K562 (cell line): ENCODE measurements at places on chromosomes 16 and 17.

GRCh38 chr16:55284718-55285099 lies 39.3 kb upstream of the IRX6 start:
- no peak for DNase-seq

GRCh38 chr17:62800585-62800984 lies 7.5 kb downstream of the MARCHF10 start:
- DNase-seq: no peak

GRCh38 chr17:48754500-48755261 lies 26.1 kb upstream of the HOXB13 start:
- no peak for DNase-seq

- DNase-seq: no peak
Measured at GRCh38 chr17:80938556-80938955, 53.1 kb upstream of the CHMP6 start.

- DNase-seq: no peak
Measured at GRCh38 chr17:82545071-82545462, 25.5 kb downstream of the FOXK2 start.

DNA sequence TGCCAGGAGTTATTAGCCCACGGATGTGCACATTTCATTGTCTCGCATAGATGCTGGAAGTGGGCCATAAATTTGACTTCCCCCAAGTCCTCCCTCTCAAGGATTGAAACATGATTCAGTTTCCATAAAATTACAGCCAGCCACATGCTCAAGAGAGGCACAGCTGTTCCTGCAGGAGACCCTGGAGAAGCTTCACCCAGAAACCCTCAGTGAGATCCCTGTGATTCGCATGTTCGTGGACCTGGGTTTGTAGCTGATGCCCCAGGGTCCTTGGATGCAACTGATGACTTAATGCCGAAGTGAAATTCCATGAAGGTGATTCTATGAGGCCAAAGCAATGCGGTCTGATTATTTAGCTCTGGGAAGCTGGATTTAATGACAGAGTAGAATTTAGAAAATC lies 24.7 kb upstream of the AQP8 start:
- no peak for DNase-seq

GRCh38 chr16:72256398-72257066 lies 84.6 kb upstream of the PMFBP1 start:
- no peak for DNase-seq

DNA sequence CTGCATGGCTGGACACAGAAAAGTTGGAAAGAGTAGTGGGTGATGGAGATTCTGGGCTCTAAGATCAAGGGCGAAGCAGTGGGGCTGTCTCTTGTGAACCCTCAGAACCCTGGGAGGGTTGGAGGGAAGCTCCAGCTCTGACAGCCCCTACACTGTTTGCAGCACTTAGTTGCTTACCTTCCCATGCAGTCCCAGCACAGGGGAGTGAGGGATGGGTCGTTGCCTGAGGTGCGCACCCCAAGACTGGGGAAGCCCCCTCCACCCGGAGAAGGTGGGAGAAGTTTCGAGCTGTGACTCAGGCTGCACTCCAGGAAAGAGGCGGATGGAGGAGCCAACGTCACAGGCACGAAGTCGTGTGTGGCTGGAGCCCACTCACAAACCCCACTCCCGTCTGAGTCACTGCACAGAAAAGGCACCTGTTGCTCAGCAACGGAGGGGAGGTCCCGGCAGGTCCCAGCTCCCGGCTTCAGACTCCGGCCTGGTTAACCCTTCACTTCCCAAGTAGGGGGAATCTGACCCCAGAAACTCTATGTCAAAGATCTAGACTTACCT lies 60.1 kb downstream of the AIPL1 start:
- peak; percentile 8 for DNase-seq

GRCh38 chr16:72985148-72985941 lies 62.6 kb downstream of the ZFHX3 start:
- DNase-seq: no peak

DNA sequence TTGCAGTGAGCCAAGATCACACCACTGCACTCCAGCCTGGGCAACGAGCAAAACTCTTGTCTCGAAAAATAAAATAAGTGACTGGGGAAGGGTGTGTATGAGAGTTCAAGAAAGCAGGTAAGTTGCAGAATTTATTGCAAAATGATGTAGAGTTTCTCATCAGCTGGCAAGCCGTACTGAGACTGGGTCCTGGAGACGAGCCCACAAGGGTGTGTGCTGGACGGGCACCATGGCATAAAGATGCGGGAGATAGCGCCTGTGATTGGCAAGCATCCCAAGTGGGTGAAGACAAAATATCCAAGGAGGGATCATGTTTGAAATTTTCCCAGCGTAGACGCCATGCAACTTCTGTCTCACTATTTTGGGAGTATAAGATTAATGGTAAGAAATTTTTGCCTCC lies 59.4 kb downstream of the WNT3 start:
- DNase-seq: no peak

- peak; percentile 45 for DNase-seq
Measured at GRCh38 chr17:58387834-58388233, 29.5 kb downstream of the RNF43 start.

GRCh38 chr16:66513111-66513723 lies 36.7 kb downstream of the TK2 start:
- no peak for DNase-seq

GRCh38 chr17:76251478-76252039 lies 11.3 kb upstream of the RNF157 start:
- DNase-seq: no peak

- DNase-seq: no peak
Measured at GRCh38 chr16:7440886-7441400, 108.3 kb downstream of the RBFOX1 start.

GRCh38 chr16:72858665-72859493 lies 189.0 kb downstream of the ZFHX3 start:
- DNase-seq: no peak

DNA sequence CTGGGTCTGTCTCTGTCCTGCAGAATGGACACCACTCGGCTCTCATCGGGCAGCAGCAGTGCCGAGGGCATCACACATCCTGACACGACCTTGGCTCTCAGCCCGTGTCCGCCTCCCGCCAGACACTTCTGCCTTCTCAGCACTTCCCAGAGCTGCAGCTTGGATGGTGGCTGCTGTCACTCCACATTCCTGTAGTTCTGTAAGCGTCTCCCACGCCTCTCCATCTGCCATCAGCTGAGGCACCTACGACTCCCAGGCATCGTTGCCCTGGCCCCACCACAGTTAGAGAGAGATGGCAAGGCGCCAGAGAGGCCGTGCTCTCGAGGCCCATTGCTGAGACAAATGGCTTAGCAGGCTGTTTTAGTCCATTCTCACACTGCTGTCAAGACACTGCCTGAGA lies 195.9 kb upstream of the CHMP6 start:
- no peak for DNase-seq

GRCh38 chr17:19664136-19664820 lies 15.7 kb downstream of the ALDH3A2 start:
- DNase-seq: no peak

DNA sequence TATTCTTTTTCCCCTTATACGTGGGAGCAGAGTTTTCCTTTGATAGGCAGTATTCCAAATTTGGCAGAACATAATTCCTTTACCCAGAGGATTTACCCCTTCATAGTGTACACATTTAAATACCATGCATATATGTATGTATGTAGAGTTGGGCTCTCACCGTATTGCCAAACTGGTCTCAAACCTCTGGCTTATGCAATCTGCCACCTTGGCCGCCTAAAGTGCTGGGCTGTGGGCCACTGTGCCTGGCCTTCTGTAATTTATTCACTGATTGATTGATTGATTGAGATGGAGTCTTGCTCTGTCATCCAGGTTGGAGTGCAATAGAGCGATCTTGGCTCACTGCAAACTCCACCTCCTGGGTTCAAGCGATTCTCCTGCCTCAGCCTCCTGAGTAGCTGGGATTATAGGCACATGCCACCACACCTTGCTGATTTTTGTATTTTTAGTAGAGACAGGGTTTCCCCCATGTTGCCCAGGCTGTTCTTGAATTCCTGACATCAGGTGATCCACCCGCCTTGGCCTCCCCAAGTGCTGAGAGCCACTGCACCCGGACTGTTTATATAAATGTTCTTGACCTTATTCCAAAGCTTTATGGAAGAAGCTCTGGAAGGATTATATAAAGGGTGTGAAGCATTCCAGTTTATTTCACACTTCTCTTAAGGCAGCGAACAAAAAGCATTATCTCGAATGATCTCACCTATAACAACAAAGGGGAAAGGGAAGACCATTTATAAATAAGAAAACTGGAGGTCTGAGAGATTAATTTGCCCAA lies 14.9 kb downstream of the GLG1 start:
- DNase-seq: no peak

- peak; percentile 54 for DNase-seq
Measured at GRCh38 chr17:34562387-34562786, 17.0 kb upstream of the TMEM132E start.

- peak; percentile 71 for DNase-seq
Measured at GRCh38 chr17:48814504-48814903, 2.5 kb downstream of the TTLL6 start.

- DNase-seq: no peak
Measured at GRCh38 chr16:88331989-88332920, 50.5 kb upstream of the ZNF469 start.

DNA sequence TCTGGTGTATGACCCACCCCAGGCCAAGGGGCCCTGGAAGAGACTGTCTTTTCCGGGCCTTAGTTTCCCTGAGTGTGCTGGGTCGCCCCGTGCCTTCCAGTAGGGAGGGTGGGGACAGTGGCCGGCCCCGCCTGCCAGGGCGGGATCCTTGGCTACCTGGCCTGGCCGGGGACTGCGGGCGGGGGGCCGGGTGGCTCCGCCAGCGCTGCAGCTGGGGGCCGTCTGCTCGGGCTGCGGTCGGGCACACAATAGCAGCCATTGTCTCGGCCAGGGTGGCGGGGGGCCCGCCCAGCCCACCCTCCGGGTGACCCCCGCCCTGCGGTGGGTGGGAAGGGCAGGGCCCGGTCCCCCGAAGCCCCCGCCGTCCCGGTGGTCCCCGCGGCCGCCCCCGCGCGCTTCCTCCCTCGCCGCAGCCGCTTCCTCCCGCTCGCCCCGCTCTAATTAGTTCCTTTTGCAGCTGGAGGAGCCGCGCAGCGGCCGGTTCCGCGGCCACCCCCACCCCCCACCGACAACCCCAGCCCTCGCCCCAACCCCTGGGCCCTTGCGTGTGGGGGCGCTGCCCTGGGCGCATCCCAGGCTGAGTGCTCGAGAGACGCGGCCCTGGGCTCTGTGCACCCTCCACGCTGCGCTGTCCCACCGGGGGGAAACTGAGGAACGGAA lies 11.6 kb downstream of the GLIS2 start:
- no peak for DNase-seq
